ENCODE measurements at places on chromosomes 4 and X. TPM values are rescaled to one million over a fixed set of nuclear protein-coding genes. Genes with fewer than 3 reads are reported as not detected.

GRCh38 chrX:8679550-8679949 is 52.4 kb downstream of the ANOS1 start:
- no peak for DNase-seq

DNA sequence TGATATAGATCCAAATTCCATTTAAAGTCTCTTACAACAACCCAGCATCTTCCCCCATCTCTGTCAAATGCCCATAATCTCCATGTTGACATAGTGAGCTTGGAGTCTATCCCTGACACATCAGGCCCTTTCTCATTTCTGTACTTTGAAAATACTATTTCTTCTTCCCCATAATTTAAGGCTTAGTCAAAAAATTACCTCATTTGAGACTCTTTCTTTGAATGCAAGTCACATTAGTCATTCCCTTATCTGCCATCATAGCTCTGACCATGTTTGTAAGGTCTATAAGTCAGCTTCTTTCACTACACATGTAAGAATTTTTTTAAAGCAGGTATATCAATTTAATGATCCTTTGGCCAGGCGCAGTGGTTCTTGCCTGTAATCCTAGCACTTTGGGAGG is 99.9 kb downstream of the DDX60 start:
- peak; percentile 37 for DNase-seq

GRCh38 chr4:4866124-4866865 is 6.8 kb downstream of the MSX1 start:
- no peak for DNase-seq

EXOC1L gene
- total RNA-seq = not detected
